Stimulated activated naive B cell treated with anti-CD40 and anti-IgM and Interleukin-4, amounts not matched to agents 10 μg/mL and 1 μg/mL and 100 μg/mL, for 72 hours (primary cell): ENCODE measurements at places on chromosomes 2 and 18.

DNA sequence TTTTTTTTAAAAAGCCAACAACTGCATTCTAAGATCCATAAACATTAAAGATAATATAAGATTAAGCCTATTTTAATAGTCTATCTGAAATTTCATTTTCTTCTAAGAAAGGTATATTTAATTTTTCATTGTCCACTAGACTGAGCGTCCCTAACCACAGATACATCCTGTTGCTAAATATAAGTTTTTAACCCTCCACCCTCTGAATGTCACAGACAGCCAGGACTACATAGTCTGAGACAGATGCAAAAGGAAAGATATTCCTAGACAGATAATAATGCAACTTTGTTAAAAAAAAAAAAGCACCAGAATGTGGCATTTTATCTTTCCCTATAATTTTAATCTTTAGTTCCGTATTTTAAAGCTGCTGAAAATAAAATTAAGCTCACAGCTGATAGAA is 114.6 kb downstream of the ZEB2 start:
- no peak for DNase-seq

DNA sequence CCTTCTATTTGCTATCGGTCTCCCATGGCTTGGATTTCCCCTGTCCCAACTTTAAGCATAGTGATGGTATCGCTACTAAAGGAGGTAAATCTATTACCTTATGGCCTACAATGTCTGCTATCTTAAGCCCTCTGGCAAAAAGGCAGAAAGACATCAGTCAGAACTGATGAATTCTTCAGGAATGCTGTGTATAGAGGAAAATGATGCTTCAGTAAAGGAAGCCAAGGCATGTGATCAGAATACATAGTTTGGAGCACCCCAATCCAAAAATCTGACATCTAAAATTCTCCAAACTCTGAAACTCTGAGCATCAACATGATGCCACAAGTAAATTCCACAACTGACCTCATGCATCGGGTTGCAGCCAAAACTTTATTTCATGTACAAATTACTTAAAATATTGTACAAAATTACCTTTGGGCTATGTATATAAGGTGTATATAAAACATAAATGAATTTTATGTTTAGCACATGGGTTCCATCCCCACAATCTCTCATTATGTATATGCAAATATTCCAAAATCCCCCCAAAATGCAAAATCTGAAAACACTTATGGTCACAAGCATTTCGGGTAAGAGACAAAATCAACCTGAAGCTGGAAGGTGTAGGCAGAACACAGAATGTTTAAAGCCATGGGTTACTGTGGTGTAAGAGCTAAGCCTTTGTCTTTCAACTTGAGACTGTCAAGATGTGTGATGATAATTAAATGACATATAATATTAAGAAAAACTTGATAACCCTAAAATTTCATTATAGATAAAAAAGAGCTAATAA is 66.2 kb downstream of the CUL3 start:
- no peak for DNase-seq

DNA sequence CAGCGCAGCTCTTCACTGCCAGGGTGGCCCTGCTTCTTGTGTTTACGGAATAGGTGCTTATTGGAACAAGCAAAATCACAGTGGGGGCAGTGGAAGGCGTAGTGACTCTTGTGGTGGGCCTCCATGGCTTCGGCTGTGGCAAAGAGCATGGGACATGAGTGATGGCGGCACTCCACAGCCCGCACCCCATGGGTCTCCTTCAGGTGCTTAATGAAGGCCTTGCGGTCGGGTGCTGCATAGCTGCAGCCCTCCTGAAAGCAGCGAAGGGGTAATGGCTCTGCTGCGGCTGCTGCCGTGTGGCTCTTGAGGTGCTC is 10.7 kb downstream of the ZNF142 start:
- DNase-seq = no peak

DNA sequence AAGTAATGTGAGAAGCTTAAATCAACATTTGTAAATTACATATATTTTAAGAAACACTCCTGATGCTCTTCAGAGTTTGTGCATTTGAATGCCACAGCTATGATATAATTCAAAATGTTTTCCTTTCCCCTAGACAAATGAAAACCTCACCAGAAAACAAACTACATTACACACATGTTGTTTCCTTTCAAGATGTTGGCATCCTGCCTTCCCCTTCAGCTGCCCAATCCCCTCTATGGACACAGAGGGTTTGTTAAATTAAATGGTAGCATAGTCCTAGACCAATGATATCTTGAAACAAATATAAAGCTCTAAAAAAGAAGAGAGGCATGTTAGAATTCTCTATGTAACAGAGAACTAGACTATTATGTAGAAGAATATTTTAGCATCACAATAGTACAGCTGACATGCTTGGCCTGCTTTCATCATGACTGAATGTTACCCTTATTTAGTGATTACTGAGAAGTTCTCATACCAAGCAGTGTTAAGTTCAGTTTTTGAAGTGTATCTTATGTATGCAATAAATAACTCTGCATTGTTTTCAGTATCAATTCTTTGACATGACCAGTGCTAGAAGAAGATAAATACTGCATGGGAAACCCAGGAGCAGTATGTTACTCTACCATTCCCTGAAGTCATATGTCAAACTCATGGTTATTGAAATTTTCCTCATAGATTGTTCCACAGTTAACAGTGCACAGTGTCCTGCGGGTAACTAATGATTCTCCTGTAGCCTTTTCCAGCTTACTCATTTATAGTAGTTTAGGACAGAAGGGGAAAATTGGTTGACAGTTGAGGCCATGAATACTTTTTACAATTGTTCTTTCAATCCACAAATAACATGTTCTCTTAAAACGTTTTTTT is 316.3 kb upstream of the KCNJ3 start:
- DNase-seq = no peak

GRCh38 chr2:26692279-26692896 is at the start of gene KCNK3:
Gene KCNK3, plus strand, starts transcription at chr2:26692722. Its CDS starts 154 bp downstream, at chr2:26692876.
- no peak for DNase-seq

DNA sequence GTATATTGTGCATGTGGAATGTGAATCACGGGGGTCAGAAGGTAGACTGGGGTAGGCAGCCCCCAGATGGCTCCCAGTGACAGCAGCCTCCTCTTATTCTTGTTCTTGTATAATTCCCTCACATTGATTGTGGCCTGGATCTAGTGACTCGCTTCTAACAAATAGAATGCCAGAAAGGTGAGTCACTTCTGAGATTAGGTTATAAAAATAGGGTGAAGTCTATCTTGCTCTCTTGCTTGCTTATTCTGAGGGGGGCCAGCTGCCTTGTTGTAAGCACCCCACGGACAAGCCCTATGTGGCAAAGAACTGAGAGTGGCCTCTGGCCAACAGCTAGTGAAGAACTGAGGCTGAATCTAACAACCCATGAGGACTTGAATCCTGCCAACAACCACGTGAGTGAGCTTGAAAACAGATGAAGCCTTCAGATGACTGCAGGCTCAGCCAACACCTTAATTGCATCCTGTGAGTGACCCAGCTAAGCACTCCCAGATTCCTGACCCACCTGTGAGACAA is 15.6 kb upstream of the RMND5A start:
- DNase-seq = no peak

DNA sequence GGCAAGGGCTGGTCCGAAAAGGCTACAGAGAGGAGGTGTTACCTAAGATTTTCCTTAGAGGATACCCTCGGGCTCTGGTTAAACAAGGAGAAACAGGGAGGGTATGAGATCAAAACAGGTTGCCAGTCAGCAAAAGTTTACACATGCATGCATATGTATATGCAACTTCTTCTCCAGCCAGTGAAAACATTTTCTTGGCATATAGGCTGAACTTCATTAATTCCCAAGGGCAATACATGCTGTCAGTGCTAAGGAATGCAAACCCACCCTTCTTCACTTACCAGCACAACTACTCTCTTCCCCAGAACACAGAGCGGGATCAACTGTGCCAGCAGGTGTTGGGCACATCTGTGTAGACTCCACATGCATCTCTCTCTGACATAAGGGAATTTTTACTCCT is 176.0 kb downstream of the GFPT1 start:
- DNase-seq = no peak

DNA sequence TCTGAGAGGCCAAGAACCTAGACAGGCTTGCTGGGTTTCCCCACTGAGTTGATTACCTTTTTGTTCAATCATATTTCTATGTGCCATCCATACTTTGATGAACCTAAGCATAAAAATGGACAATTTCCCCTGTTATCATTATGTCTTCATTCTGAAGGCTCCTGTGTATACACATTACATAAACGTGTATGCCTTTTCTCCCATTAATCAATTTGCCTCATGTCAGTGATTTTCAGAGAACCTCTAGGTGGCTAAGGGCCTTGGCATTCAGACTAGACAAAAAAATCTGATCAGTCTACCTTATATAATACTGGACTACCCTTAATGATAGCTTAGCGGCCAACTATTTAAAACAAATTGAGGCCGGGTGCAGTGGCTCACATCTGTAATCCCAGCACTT is 4.1 kb upstream of the PEX13 start:
- DNase-seq = no peak

DNA sequence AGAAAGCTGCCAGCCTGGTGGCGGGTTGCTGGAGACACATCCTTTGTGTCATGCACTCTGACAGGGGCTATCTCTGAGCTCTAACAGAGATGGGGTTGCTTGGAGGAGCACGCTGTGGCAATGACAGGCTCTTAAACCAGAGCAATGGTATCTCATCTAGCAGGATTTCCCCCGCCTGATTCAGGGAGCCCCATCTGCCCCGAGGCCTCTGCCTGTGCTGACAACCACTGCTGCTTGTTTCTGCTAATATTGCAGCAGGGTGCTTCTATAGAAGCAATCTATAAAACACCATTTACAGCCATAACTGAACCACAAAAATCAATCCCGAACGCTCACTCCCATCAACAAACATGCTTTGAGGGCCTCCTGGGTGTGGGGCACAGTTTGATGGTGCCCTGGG is 12.8 kb upstream of the DNPEP start:
- DNase-seq = no peak

- no peak for DNase-seq
Observed at GRCh38 chr2:7706791-7707190, 789.6 kb downstream of the RNF144A start.

- DNase-seq = no peak
Observed at GRCh38 chr2:209582281-209582680, 158.4 kb downstream of the MAP2 start.
